ENCODE measurements at places on chromosomes 1 and 21. TPM values are rescaled to one million over a fixed set of nuclear protein-coding genes. Genes with fewer than 3 reads are reported as not detected.

Gene NPR1
- total RNA-seq: 0.56 TPM

Gene CDC20
- total RNA-seq: 205 TPM

Gene CDK18
- total RNA-seq: 0.88 TPM

Gene SPATA17
- total RNA-seq: not detected

Gene BLZF1
- 7.2 TPM for total RNA-seq

Gene DNAJC28
- 0.58 TPM for total RNA-seq

Gene GJA8
- total RNA-seq: not detected

Gene KLHL20
- 12.5 TPM for total RNA-seq

Gene FCER1G
- total RNA-seq: 1.2 TPM

Gene SLC2A5
- 32.3 TPM for total RNA-seq

Gene SLC9C2
- not detected for total RNA-seq

Gene SLFNL1
- 0.24 TPM for total RNA-seq

Gene TGFB2
- not detected for total RNA-seq

Gene GPR25
- total RNA-seq: not detected

Gene RNASEL
- total RNA-seq: 4.4 TPM

Gene LMX1A
- not detected for total RNA-seq

Gene AK5
- not detected for total RNA-seq

Gene NEK2
- 28.7 TPM for total RNA-seq

Gene PRAMEF11
- total RNA-seq: not detected

Gene ZBTB8A
- total RNA-seq: 2.7 TPM

Gene FCAMR
- not detected for total RNA-seq

Gene CD1B
- not detected for total RNA-seq

Gene GBP5
- 0.56 TPM for total RNA-seq

Gene NR5A2
- total RNA-seq: 0.21 TPM

Gene FYB2
- 0.08 TPM for total RNA-seq

Gene MTARC2
- 3.1 TPM for total RNA-seq

Gene F13B
- not detected for total RNA-seq

Gene RHCE
- total RNA-seq: 0.18 TPM

Gene PRAMEF12
- total RNA-seq: not detected

Gene DUSP12
- 29.8 TPM for total RNA-seq

Gene ADCY10
- not detected for total RNA-seq

Gene TTC24
- total RNA-seq: 6.4 TPM

Gene CYP4Z1
- not detected for total RNA-seq

Gene DNAI4
- 0.77 TPM for total RNA-seq

Gene PGLYRP4
- 0.74 TPM for total RNA-seq

Gene TMEM54
- 1.1 TPM for total RNA-seq

Gene GJA9
- total RNA-seq: not detected

Gene NHLH1
- total RNA-seq: 0.80 TPM
